ENCODE measurements at places on chromosomes 1 and 21.

GRCh38 chr1:175885326-175885725 is 141.9 kb upstream of the TNR start:
- no peak for DNase-seq

GRCh38 chr1:226226601-226227000 is 3.1 kb downstream of the MIXL1 start:
- no peak for DNase-seq

DNA sequence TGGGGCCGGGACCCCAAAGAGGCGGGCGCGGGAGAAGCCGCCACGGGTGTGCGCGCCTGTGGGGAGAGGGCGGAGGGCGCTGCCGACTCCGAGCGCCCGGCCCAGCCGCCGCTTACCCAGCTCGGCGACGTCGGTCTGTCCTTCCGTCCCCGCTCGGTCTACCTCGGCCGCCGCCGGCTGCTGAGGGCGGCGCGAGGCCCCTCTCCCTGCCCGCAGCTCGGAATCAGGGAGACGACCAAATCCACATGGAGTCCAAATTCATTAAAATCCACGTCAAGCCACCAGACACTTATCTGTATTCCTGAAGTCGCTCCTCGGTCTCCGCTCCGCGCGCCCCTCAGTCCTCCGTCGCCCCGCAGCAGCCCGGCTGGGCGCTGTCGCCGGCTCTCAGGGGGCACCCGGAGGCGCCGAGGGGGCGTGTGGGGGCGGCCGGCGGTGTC is 637 bp downstream of the PLXNA2 start:
- no peak for DNase-seq

DNA sequence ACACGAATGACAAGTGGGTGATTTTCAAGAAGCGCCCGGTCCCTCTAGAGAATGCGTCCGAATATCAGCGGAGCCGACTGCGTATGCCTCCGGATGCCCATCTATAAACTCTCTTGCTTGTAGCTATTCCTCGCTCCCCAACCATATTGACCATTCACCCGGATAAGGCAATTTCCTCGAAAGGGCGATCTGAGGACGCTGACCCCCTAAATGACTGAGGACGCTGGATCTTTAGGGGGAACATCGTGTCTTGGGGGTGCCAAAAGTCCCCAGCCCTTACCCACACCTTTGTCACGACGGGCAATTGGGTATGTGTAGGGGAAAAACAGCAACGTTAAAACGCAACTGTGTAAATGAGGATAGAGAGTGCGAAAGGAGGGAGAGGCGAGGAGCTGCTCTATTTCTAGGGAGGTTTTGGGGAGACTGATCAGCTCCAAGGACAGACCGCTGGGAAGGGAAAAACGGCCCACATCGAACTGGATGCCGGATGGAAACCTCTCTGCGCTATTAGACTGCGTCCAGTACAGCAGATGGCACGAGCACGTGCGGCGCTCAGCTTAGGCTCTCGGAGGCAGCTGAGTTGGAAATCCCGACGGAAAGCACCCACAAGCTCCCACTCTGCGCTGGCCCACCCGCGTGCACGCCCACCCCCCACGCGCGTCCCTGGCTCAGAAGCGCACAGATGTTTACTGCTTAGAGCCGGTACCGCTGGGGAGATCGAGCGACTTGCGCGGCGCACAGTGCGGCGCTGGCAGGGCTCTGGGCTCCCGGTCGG is 2.9 kb upstream of the PRRX1 start:
- DNase-seq = no peak

- DNase-seq = no peak
Observed at GRCh38 chr1:115299266-115299665, 38.8 kb downstream of the NGF start.

- no peak for DNase-seq
Observed at GRCh38 chr1:938088-938683, 14.5 kb downstream of the SAMD11 start.

GRCh38 chr1:57450981-57451380 is 27.1 kb upstream of the DAB1 start:
- DNase-seq = no peak

DNA sequence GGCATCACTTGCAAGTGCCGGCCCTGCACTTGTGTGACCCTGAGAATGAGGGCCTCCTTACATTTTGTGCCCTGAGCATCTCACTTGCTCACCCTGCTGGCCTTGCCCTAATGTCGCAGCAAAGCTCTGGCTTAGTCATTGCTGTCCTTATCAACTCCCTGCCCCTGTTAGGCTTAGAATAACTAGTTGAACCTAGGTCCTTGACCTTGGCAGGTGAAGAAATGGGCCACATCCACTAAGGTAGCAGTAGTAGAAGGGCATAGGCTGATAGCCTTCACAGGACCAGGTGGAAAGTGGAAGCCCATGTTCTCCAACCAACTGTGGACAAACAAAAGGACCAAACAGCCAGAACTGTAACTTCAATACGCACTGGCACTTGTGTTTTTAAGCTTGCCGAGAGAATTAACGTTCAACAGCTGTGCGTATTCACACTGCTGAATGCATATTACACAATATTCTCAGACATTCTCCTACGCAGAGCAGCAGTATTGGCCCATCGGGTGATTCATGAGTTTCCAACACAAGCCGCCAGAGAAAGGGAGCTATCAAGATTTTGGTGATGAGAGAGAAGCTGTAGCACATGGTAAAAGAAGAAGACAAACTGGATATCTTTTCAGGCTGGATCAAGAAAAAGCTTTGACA is 27.7 kb upstream of the PTGFRN start:
- peak; percentile 18 for DNase-seq

- no peak for DNase-seq
Observed at GRCh38 chr1:188782220-188782841, 1695.3 kb downstream of the BRINP3 start.

DNA sequence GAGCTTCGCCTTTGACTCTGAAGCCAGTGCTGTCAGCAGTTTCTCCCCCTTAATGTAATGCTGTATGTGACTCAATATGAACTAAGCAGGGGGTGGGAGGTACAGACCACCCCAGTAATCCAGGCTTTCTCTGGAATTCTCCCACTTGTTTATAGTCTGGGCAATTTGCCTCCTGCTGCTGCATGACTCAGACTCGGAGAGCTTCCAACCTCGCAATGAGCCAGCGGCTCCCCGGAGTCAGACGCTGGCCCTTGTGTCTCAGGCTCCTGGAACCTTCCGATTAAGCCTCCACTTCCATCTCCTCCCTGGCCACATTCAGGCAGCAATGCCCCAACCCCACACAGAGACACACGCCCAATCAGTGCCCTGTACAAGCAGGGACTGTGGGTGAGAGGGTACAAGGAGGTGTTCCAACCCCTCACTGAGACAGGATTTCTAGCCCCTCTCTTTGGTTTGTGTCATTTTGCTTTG is 471.7 kb upstream of the VAMP3 start:
- DNase-seq = no peak

DNA sequence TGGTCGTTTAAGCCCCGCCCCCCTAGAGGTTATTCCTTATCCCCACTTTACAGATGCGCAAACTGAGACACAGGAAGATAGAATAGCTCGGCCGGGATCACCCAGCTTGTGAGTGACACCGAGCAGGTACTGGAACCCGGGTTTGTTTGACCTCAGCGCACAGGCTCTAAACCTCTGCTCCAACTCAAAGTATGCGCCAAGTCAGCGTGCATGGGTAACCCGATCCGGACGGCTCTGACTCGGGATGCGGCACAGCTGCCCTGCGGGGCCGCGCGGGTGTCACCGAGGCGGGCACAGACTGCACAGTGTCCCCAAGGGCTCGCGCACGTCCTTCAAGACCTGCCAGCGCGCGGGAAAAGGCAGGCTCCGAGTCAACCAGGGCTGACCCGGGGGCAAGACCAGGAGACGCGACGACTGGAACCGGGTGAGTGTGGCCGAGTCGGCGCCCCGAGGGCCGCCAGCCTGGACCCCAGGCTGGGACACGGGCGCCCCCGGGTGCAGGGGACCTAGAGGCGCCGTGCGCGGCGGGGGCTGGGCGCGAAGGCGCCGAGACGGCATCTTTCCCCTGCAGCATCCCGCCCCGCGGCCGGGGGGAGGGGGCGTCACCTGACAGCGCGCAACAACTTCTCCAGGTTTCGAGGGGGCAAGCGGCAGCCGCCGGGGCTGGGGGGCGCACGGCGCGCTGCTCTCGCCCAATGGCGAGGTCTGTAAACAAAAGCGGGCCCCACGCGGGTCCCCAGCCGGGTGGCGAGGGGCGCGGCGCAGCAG is 101.9 kb upstream of the SOD1 start:
- no peak for DNase-seq

DNA sequence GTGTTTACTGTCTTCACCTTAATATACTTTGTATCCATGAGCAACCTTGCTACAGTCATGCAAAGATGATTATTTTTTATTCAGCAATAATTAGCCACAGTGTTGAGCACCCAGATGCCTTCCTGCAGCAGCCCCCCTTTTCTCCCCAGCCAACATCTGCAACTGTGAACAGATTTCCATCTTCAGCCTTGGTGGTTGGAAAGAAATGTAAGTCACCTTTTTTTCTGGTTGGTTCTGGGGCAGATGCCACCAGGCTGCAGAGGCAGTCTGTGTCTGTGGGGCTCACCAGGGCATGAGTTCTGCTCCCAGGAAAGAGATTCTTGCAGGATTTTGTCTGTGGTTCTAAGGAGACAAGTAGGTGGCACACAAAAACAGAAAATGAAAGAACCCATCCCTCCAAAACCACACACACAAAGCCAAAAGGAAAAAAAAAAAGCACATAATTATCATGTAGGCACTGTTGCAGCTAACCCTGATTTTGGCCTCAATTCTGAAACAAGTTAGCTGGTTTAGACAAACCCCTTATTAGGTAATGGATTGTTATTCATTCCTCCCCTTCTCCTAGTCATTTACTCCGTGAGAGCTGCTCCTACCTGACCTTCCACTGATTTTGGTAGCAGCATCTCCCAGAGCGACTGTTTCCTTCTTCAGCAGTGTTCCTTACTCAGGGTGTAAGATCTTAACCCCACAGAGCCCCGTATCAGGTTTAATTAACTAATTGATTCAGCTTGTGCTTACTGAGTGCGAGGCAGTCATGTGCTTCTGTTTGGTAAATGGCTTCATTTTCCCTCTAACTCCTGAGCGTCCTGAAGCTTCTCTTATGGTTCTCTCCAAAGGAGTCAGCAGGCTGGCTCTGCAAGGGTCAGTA is 36.5 kb downstream of the GALNT2 start:
- no peak for DNase-seq

DNA sequence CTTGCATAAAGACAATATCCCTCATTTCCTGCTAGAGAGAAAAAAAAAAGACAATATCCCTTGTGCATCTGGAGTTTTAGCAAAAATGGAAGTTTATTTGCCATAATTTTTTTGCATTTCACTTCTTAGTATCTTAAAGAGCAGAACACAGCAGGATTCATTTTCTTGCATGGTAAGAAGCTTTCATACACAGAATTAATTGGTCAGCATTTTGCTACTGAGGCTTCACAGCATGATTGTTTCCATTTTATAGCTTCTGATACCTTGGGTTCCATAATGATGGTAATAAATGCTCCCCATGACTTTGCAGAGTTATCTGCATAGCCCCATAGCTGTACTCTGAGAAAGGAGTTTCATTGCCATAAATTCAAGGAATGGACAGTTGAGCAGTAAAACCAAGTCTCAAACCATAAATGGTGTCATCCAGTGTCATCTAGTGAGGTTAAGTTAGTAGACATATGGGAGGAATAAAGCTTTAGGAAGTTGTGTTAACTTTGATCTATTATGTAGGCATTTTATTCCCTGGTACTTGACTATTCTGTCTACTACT is 88.8 kb upstream of the PLD5 start:
- DNase-seq = no peak

DNA sequence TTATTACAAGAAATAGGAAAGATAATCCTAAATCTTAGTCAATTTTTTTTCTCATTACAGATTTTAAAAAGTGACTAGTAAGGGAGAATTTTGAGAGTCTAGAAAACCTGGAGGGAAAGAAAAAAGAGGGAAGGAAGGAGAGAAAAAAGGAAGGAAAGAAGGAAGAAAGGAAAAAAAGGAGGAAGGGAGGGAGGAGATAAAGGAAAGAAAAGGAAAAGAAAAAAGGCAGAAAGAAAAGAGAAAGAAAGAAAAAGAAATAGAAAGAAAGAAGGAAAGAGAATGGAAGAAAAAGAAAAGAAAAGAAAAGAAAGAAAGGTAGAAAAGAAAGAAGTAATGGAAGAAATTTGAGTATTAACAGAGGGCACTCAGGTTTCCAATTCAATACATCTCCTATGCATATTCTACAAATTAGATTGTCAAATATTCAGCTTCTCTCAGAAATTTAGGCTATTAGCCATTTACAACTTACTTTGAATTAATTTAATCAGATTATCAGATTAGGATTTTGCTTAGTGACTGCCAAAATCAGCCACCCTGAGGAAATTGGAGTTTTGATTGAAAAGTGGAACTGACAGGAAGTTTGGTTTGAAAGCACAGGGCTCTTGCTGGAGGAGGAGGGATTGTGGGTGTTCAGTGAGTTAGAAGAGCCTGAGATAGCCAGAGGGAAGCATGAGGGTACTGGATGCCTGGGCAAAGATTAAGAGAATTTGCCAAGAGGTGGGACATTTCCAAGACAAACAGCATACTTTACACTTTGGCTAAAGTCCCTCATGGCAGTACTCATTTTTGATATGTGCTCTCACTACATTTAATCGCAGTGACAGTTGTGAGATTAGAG is 677.8 kb downstream of the USP25 start:
- DNase-seq = no peak

DNA sequence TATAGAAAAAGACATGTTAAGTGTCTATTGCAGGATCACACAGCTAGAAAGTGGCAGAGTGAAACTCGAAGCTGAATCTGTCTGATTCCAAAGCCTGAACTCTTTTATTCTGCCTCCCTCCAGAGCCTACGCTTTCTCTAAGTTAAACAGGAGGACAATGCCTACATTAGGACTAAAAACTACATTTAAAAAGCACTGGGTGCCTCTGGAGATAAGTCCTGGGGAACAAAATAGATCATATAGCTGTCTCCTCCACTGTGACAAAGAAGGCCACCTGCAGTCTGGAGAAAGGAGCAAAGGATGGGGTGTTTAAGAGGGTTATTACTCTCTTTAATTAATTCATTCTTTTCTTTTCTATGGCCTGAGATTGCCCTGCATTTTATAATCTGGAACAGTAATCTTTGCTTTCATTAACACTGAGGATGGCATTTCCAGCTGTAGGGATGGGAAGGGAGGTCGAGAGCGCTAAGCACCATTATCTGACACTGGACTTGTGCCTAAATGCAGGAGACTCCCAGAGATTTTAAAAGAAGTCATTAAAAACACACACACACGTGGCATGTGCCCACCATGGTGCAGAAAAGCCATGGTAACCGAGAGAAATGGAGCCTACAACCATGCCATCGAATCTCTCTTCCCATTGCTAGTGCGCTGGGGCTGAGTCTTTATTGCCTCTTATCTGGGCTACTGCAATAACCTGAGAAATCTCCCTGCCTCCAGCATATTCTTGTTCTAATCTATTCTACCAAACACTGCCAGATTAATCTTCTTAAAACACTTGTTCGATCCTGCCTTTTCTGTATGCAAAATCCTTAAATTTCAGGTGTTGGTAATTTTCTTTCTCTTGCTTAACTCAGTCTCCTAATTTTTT is 92.2 kb downstream of the PLXNA2 start:
- no peak for DNase-seq

All from CD4-positive, alpha-beta T cell treated with Interleukin-4 for 1 hour (primary cell).